ENCODE measurements at places on chromosomes 1 and 21.

DNA sequence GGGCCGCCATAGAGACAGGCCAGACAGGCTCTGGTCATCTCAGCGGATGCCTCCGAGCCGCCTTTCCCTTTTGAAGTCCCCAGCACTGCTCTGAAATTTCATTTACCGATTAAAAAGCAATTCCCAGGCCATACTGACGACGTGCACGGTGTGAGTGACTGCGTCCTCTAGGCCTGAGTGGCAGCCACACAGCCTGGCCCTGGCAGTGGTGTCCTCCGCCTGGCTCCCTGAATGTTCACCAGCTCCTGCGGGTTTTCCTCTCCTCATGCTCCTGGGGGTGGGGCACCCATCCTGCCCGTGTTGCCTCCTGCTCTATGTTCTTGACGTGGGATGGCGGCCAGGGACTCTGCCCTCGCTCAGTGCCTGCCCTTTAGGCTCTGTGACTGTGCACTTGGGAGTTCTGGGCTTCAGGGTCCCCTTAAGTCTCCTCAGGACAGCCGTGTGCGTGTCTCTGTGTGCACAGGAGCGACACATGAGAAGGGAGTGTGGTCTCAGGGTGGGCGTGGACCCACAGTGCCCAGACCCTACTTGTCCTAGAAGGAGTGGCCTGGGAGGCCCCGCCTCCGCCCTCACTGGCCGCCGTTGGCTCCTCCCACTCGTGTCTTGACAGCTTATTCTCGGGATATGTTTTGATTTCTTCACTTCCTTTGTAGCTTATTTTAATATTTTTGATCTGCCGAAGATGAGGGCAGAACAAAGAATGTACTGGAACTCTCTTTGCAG, 3.6 kb downstream of the SKI start:
- peak; percentile 59 for DNase-seq

DNA sequence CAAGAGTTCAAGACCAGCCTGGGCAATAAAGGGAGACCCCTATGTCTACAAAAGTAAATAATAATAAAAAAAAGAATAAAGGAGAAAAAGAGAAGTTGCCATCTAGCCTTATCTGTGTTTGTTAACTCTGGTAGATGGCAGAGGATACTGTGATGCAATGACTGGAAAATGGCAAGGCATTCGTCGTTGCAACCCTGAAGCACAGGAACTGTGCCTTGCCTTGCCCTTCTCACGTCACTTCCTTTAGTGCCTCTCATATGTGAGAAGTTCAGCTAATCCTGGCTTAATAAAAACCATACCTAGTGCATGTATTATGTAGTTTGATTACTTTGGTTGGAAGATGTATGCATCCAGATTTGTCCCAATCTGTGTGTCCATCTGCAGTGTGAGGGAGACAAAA, 25.8 kb upstream of the PIGC start:
- peak; percentile 85 for DNase-seq

- no peak for DNase-seq
Measured at GRCh38 chr21:31922881-31923280, 50.1 kb downstream of the HUNK start.

DNA sequence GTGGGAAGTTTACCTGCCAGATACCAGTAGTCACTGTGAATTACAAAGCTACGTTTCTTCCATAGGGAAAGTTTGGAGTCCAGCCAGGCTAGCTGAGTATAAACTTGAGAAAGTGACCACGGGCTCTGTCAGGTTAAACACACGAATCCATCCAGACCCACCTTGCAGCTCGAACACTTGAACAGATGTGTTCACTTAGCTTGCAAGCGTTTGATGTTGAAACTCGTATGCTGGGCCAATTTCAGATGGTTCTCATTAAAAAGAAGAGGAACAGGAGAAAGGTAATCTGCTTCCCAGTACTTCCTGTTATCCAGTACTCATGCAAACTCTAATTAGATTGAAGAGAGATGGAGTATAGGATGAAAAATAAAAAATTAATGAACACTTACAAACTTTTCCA, 636.4 kb downstream of the SMYD3 start:
- no peak for DNase-seq

GRCh38 chr1:78318011-78318410, 172.8 kb upstream of the PTGFR start:
- DNase-seq, result no peak

- no peak for DNase-seq
Measured at GRCh38 chr1:14254251-14254650, 344.2 kb upstream of the KAZN start.

DNA sequence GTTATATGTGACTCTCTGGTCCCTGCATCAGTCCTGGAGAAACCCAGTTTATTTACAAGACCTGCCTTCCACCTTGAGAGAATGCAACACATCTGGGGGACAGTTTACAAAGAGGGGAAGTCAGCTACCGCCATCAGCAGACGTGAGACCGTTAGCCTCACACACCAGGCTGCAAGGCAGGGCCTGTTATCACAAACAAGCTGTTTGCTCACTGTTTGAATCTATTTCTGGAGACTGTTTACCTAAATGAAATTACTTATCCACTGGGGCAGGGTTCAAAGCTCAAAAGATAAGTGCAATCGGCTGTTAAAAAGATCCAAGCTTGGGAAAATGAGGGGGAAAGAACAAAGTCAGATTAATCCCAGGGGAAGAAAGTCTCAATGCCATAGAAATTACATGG, 134.4 kb downstream of the ZNF281 start:
- DNase-seq, result no peak

DNA sequence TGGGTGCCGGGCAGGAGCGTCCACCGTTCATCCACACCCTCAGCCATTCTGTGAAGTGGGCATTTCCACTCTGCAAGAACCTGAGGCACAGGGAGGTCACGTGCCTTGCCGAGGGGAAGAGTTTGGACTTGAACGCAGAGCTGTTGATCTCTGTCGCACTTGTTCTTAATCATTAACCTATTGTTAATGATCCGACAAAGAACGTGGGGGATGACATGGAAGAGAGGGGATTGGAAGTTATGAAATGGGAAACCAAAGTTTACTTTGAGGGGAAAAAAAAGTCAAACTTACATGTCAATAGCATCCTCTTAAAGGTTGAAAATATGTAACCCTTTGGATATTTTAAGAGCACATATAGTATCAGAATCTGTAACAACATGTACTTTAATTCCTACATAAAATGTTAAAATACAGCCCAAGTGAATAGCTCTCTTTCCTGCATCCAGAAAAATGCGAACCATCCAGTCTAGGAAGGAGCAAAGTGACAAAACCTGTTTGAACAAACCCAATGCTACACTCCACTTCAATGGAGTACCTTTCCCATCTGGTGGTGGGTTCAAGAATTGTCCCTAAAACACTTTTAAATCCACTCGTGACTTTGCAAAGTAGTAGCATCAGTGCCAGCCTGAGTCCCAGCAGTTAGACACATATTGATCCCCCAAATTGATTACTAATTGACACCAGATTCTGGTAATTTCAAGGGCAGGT, 75.5 kb downstream of the SETD4 start:
- no peak for DNase-seq

GRCh38 chr1:14485285-14485684, 113.2 kb upstream of the KAZN start:
- DNase-seq, result no peak

DNA sequence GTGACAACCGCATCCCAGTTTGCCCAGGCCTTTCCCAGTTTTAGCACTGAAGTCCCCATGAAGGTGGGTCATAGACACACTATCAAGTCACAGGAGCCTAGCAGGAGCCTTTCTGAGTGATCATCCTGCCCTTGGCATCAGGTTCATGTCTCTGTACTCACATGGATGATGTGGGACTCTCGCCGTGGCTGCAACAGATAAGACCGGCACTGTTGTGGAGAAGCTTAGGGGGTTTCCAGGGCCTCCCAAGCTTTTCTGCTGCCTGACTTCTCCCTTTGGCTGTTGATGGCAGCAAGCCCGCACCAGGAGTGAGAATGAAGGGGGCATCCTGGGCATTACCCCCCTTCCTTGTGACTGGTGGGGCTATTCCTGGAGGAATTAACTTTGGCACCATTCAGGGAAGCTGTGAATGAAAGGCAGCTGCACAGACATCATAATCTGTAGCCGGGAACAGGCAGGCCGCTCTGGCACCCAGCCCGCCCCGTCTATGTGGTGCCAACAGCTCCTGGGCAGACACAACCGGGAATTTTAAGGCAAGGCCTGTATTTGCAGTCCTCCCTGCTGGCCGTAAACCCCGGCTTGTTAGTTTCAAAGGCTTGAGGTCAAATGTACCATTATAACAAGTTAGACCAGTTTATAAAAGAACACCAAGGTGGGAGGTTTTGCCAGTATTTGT, 148.6 kb downstream of the HUNK start:
- DNase-seq, result no peak

GRCh38 chr1:53545663-53546408, 86.6 kb downstream of the DMRTB1 start:
- no peak for DNase-seq

- no peak for DNase-seq
Measured at GRCh38 chr1:109806733-109807400, 43.1 kb upstream of the EPS8L3 start.

GRCh38 chr1:19365721-19366120, 53.6 kb downstream of the SLC66A1 start:
- DNase-seq, result no peak
